ENCODE measurements at places on chromosomes 4 and X.

DNA sequence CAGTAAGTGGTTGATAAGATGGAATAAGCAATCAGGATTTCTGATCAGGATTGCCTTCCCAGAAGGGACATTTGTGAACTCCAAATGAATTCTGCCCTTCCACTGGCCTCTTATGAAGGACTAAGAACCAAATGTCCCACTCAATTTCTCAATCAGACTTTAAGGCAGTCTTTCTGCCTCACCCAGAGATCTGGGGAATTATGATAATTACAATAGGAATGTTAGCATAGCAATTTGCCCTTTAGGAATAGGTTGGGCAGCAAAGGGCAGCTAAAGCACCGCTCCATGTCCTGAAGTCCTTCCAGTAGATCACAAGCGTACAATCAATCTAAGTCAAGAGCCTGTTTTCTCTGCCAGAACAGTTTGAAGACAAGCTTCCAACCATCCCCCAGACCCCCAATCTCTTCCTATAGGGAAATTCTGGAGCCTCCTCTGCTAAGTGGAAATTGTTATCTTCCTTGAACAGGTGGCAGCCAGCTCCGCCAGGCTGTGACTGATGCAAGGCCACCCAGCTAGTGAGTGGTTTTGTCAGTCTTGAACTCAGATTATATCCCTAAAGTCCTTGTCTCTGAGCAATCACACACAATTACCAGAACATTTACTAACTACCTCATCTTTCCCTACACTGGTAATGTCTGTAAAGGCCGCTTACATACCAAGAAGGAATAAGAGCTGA, 18.6 kb downstream of the NKX3-2 start:
- no peak for DNase-seq

- no peak for DNase-seq
Measured at GRCh38 chrX:94662689-94663088, 988.7 kb downstream of the FAM133A start.

DNA sequence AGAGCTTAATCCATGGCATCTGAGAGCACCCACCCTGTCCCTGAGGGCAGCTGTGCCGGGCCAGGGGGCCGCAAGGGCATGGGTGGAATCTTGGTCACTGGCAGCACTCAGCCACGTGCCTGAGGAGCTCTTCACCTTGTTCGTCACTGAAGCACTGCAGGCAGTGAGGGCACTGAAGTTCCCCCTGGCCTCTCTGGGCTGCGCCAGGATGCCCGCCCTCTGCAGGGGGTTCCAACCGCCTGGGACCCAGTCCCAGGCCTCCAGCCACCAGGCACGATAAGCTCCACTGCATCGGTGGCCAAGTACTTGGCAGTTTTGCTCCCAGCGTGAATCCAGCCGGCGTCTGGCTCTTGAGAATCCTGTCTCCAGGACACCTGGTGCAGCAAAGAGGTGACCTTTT, 96.4 kb upstream of the MED14 start:
- no peak for DNase-seq

DNA sequence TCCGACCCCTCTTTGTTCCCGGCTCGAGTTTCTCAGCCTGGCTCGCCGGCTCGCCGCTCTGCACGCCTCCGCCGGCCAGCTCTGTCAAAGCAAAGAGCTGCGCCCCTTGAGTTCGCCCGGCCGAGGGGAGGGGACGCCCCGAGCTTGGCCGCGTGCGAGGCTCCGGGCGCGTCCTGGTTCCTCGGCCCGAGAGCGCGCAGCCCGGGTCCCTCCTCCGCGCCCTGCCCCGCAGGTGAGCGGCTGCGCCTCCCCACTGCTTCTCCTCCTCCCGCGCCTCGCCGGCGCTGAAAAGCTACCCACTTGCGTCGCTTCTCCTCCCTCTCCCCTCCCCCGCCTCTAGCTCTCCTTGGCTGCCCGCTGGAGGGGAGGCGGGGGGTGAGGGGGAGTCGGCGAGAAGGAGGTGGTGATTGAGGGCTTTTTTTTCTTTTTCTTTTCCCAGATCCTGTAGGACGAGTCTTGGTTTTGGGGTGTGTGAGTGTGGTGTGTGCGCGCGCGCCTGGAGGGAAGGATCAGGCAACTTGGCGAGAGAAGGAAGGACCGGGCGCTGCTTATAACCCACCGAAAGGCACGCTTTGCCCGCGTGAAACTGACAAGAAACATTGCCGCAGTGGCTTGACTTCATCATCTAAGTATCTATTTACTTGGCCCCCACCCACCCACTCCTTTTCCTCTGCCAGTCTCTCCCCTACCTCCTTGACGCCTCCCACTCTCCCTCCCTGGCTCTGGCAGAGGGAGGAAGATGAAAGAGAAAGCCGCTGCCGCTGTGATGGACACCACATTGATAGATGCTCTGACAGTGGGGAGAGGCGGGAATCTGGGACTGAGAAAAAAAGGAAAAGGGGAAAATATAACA, at the start of gene LEF1:
TSS of gene LEF1 (minus strand) at position 262 of the 853 bp plus-strand sequence. CDS start 1,165 bp downstream, outside the sequence.
- DNase-seq, result no peak

GRCh38 chrX:141185366-141185765, 8.4 kb upstream of the LDOC1 start:
- DNase-seq, result no peak

DNA sequence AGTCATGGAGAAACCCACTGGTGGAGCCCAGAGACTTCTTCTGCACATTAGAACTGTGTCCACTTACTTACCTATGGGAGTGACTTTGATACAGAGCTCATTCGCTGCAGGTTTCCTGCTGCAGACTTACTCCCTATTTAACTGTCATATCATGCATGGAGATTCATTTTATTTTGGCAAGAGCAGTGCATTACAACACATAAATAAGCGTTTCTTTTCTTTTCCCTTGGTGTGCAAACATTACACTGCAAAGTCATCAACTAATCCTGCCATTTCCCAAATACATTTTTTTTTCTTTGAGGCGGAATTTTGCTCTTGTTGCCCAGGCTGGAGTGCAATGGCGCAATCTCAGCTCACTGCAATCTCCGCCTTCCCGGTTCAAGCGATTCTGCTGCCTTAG, 230.9 kb upstream of the SFRP2 start:
- no peak for DNase-seq

DNA sequence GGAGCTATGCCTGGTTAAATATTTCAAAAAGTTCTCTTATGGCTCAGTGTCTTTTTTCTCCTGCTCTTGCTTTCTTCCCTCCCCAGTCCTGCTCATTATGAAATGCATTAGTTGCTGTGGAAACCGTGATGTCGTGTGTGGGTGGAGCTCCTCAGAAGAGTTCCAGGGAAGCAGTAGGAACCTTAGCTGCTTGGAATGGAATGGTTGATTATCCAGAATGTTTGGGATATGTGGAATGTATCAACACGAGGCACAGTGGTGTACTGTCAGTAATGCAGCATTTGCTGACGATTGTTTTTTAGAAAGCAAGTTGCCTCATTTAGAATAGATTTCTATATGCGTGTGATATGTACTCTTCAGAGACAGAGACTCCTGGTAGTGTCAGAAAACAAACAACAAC, 333.2 kb downstream of the ARHGAP10 start:
- no peak for DNase-seq

GRCh38 chrX:22950269-22951266, 49.2 kb upstream of the DDX53 start:
- no peak for DNase-seq

DNA sequence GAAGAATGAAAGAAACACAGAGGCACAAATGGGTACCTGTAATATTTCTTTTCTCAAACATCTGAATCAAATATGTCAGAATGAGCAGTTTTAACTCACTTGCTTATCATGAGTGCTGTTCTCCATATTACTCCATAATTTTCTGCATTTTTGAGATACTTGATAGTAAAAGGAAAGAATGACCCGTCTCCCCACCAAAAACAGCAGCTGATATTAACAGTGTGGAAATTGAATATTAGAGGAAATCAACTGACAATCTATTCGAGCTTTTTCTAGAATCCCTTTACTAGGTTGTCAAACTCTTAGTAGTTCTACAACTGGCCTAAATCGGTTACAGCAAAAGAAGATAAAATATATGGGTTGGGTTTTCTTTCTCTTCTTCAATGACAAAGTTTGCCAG, 49.9 kb upstream of the HELT start:
- no peak for DNase-seq

DNA sequence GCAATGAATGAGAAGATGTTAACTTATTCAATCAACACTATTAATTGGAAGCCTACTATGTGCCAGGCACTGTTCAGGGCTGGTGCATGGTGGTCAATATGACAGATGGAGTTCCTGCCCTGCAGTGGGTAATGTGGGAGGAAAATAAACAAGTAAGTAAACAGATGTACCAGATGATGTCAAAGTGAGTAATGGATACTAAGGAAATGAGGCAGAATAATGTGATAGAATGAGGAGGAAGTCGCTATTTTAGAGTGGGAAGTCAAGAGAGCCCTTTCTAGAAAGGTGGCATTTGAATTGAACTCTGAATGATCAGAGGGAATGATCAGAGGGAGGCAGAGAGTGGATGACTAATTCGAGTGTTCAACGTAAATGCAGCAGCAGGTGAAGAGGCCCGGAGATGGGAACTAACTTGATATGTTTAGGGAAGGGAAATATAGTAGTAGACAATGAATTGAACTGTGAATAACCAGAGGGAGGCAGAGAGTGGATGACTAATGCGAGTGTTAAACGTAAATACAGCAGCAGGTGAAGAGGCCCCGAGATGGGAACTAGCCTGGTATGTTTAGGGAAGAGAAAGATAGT, 48.3 kb downstream of the HMGB3 start:
- no peak for DNase-seq

GRCh38 chr4:172404676-172405075, 591.5 kb downstream of the GALNTL6 start:
- no peak for DNase-seq
